Ascending aorta (tissue), 2 donors: ENCODE measurements at places on chromosomes 12 and 14. TPM values are rescaled to one million over a fixed set of nuclear protein-coding genes. Genes with fewer than 3 reads are reported as not detected.

The IRAK3 gene
- total RNA-seq = 35.9 TPM

The SERPINA5 gene
- total RNA-seq = 4.3 TPM

GRCh38 chr14:33408291-33408690 is 469.6 kb downstream of the NPAS3 start:
- H3K27me3 ChIP-seq = no peaks in the 10 kb centered on the region
- no peaks in the 10 kb centered on the region for H3K4me1 ChIP-seq
- no peaks in the 10 kb centered on the region for H3K36me3 ChIP-seq
- H3K27ac ChIP-seq = no peak overlapping the region
- no peak for DNase-seq

DNA sequence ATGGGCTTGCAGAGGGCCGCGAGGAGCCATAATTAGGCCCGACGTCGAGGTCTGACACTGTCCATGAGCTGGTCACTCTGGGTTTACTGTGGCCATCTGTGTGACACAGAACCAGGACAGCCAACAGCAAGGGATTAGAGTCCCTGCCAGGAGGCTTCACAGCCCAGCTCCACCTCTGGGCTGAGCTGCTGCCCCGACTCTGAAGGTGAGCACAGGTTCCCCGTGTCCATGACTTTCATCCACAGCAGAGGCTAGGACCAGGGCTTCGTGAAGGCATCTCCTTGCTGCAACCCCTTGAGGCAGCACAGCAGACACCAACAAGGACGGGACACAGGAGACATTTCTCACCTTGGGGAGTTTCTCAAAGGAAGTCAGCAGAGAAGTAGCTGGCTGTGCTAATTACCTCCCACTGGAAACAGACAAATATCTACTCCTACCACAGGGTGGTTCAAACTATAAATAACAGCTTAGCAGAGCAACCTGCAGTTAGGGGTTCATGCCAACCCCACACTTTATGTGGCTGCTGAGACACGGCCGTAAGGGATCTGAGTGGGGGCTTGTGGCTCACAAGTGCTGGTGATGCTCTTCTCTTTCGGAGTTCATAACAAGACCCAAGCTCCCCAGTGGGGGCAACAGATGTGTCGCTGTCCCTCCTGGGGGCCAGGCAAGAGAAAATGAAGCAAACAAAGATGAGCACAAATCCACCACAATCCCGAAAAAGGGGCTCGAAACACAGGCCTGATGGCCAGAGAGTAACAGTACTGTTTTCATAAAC is 29.2 kb downstream of the ZFYVE21 start:
- H3K4me3 ChIP-seq = no peak overlapping the region
- H3K27ac ChIP-seq = no peak overlapping the region

DNA sequence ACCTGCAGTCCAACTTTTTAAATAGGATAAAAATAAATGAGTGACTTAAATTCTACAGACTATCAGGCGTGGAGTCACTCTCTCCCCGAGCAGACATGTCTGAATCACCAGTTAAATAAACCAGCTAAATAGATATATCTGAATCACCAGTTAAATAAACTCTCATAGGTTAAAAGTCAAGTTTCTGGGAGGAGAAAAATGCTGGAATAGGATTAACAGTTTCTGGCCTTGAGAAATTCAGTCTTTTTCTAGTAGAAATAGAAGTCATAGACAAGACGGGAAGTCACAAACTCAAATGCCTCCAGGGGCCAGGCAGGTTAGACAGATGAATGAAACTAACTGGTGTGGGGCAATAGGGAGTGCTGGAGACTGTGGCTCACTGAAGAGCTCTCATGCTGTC is 258.6 kb upstream of the TMEM132C start:
- no peak for DNase-seq
- H3K4me1 ChIP-seq = no peaks in the 10 kb centered on the region
- H3K36me3 ChIP-seq = no peaks in the 10 kb centered on the region
- H3K27me3 ChIP-seq = no peaks in the 10 kb centered on the region
- H3K4me3 ChIP-seq = no peak overlapping the region

GRCh38 chr14:75301666-75302325 is 23.2 kb downstream of the FOS start:
- H3K27me3 ChIP-seq = no peaks in the 10 kb centered on the region
- H3K4me1 ChIP-seq = peaks cover 5% of the 10 kb centered on the region
- H3K27ac ChIP-seq = peak overlapping the region; percentile 10
- DNase-seq = peak; percentile 41

- peaks cover 100% of the 10 kb centered on the region for H3K36me3 ChIP-seq
- H3K27me3 ChIP-seq = no peaks in the 10 kb centered on the region
- no peak for DNase-seq
- H3K4me1 ChIP-seq = no peaks in the 10 kb centered on the region
These were observed 24.3 kb upstream of the SUPT16H start for GRCh38 chr14:21408147-21408546.

GRCh38 chr14:32166029-32166428 is 35.8 kb upstream of the RNU6-7 start:
- H3K27ac ChIP-seq = no peak overlapping the region
- H3K4me1 ChIP-seq = no peaks in the 10 kb centered on the region
- no peaks in the 10 kb centered on the region for H3K36me3 ChIP-seq
- no peak overlapping the region for H3K4me3 ChIP-seq

DNA sequence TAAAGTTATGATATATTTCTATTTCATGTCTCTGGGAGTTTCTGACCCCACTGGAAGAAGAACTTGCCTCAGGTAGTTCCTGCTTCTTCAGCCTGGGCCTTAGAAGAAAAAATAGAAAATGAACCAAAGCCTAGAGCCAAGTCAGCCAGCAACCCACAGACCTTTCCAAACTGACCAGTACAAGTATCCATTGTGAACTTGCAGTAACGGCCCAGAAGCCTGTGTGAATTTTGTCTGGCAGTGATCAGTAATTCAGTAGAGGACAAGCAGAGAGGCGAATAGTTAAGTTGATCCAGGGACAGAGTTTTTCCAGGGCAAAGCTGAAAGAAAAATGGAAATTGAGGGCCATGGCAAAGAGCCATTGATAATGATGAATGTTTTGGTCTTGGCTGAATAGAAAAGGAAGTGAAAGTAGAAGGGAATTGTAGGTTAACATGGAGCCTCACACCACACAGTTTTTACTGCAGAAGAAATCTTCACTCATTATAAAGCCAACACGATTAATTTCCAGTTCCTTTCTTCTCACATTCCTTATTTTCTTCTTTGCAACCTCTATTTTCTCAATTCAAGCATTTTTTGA is 311.8 kb downstream of the BTG1 start:
- H3K4me3 ChIP-seq = peak overlapping the region; percentile 23
- DNase-seq = no peak
- H3K36me3 ChIP-seq = no peaks in the 10 kb centered on the region
- no peaks in the 10 kb centered on the region for H3K4me1 ChIP-seq
- H3K27ac ChIP-seq = peak overlapping the region; percentile 71
- no peaks in the 10 kb centered on the region for H3K27me3 ChIP-seq

DNA sequence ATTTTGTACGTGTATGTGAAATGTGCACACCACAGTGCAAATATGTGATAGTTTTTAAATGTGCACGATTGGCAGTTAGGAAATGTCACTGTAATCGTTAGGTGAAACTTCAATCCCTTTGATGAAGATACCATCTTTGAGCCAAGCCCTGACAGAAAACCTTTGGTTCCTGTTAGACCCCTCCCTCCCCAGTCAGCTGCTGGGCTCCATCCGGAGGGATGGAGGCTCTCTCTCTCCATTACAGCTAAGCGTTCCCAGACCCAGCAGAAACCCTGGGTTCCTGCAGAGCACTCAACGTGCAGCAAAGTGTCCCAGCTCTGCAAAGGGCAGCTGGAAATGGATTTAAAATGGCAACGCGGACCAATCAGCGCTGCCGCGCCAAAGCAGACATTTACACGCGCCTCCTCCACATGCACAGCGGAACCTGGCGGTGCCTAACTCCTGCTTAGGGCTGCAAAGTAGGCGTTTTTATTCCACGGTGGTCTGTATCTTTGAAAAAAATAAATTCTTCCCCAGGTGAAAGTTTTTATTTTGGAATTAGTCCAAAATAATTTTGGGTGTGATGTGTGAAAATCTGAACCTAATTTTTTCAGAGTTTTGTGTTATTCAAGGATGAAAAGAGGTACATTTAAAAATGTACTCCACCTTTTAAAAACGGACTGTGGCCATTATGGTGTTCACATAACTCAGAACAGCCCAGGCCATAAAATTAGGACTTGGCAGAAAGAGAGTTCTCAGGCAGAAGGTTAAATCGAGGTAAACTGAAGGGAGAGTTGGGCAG is 1.4 kb upstream of the HMGA2 start:
- no peak for DNase-seq
- H3K27me3 ChIP-seq = no peaks in the 10 kb centered on the region
- H3K27ac ChIP-seq = no peak overlapping the region
- H3K36me3 ChIP-seq = no peaks in the 10 kb centered on the region
- H3K4me1 ChIP-seq = peaks cover 15% of the 10 kb centered on the region

- no peaks in the 10 kb centered on the region for H3K27me3 ChIP-seq
- H3K4me3 ChIP-seq = no peak overlapping the region
- H3K27ac ChIP-seq = peak overlapping the region; percentile 55
These were observed 87.7 kb downstream of the C12orf75 start for GRCh38 chr12:105418229-105418628.

DNA sequence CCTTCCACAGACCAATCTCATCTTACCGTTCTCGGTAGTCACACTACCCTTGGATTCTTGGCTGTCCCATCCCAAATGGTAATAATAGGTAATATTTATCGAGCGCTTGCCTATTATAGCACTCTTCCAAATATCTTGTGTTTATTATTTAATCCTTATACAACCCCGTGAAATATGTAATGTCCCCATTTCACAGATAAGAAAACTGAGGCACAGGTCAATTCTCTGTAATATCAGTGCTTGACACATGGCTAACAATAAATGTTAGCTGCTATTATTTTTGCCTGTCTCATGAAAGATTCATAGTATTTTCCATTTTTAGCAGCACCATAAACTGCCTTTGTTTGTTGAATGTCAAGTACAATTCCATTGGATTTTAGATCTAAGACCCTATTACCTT is 4.5 kb downstream of the TMX1 start:
- H3K4me3 ChIP-seq = no peak overlapping the region
- peaks cover 11% of the 10 kb centered on the region for H3K36me3 ChIP-seq
- no peak overlapping the region for H3K27ac ChIP-seq
- peaks cover 5% of the 10 kb centered on the region for H3K4me1 ChIP-seq
